ENCODE measurements at places on chromosomes 16 and 17.

DNA sequence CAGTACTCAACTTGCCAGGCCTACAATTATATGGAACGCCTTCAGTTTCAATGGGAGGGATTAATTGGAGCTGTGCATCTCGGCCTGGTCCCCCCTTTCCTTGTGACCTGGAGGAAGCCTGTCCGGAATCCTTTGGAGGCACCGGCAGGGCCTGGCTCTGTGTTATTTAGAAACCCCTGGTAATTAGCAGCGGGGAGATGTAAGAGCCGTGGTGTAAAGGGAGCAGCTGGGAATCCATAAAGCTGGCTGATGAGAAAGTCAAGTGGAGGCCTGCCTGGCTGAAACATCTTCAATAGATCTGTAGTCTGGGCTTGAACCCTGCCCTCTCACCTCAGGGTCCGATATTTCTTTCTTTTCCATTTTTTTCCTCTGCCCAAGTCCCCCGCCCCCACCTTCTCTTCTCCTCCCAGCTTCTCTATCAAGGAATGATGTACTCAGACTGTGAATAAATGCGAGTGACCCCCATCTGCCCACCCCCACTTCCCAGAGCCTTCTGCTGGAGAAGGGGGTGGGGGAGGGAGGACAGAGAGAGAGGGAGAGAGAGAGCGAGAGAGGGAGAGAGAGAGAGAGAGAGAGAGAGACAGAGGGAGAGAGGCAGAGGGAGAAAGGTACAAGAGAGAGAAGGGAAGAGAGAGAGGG is 495.5 kb upstream of the ZFHX3 start:
- DNase-seq: no peak

- DNase-seq: no peak
Measured at GRCh38 chr16:78237841-78238240, 138.4 kb downstream of the WWOX start.

- DNase-seq: no peak
Measured at GRCh38 chr17:75869282-75870141, 8.9 kb downstream of the TRIM47 start.

DNA sequence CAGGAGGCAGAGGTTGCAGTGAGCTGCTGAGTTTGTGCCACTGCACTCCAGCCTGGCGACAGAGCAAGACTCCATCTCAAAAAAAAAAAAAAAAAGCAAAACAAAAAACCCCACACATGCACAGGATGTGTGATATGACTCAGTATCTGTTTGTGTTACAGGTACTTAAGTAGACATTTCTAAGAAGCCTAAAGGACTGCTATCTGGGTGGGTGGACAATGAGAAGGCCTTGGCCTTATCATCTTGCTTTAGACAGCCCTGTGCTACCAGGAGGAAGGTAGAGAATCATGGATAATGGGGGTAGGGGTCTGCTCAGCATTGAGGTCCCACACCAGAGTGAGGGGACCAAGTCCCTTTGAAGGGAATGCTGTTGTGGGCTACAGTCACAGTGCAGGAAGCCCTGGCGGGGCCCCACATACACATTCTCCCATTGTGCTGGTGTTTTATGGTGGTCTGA is 26.7 kb downstream of the PLD6 start:
- DNase-seq: no peak

DNA sequence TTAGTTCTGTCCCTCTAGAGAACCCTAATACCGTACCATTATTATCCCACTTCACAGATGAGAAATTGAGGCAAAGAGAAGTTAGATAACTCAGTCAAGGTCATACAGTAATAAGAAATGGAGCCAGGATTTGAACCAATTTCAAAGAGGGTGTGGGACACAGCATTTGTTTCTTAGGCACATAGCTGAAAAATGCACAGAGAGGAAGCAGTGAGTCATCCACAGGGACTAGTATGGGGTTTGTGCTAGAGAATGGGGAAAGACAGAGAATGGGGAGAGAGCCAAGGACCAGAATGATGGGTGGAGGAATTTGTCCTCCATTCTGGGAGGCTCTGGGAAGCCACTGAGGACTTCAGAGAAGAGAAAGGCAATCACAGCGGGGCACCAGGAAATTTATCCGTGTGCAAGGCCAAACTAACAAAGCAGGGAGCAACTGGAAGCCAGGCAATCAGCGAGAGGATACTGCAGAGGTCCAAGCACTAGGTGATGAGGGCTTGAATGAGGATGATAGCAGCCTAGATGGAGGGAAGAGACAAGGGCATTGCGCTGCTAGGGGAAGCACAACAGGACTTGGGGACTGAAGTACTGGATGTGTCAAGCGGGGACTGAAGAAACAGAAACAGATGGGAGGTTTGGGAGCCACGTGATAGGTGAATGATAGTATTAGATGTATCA is 78.1 kb upstream of the ZFHX3 start:
- DNase-seq: no peak

DNA sequence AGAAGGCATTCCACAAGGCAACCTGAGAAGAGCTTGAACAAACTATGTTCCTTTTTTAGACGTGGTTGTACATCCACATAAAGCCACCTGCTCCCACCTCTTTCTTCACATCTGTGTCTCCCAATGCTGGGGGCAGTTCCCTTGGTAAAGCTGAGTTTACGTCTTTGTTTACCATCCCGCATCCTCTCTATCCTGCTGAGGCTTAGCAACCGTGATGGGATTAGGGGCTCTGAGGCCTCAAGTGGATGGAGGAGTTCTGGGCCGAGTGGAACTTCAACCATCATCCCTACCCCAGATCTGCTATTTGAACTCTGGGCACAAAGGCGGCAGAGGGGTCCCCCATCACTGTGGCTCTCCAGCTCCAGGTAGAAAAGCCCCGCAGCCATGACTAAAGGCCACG is 94.2 kb upstream of the CREBBP start:
- DNase-seq: no peak

- DNase-seq: no peak
Measured at GRCh38 chr16:81293909-81294802, 20.6 kb upstream of the GAN start.

DNA sequence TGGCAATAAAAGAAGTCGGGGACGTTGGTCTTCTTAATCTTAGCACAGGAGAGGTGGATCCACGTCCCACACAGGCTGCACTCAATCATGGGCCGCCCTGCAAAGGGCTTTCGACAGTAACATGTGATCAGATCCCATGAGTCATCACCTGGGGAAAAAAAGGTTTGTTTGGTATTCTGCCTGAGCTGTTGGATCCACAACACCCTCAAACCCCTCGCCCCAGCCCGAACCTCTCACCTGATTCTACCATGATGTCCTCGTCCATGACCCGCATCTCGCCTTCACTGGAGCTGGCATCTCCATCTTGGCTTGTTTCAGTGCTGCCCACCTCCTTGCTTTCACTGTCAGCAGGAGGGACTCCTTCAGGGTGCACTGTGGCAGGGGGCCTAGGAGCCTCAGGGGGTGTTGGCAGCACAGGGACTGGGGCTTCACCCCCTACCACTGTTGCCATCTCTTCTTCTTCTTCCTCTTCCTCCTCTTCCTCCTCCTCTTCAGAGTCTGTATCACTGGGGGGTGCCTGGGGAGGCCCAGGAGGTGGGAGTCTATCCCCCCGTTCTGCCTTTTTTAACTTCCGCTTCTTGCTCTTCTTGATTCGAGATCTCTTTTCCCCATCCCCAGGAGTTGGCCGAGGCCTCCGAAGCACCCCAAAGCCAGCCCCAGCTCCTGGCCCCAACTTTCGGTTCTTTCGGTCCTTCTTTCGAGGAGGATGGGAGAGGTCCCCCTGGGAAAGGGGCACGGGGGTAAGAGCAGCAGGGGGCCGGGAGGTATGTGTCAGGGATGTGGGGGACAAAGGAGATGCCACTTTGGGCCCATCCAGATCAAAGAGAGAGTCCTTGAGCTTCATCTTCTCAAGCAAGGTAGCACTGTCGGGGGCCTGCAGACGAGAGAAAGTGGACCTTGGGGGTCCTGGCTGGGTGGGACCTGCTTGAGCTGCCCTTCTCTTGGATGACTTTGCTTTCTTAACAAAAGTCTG is 1.7 kb upstream of the DVL2 start:
- DNase-seq: no peak

GRCh38 chr17:67632141-67632540 is 85.6 kb upstream of the NOL11 start:
- no peak for DNase-seq

DNA sequence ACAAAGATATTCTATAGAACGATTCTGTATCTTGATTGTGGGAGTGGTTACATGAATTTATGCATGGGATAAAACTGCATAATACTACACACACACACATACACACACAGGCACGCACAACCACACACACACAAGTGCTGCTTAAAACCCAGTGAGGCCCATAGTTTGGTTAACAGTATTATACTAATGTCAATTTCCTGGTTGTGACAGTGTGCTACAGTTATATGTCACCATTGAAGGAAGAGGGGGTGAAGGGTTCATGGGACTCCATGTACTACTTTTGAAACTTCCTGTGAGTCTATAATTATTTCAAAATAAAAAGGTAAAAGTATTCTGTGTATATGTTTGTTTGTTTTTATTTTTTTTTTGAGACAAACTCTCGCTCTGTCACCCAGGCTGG is 8.1 kb downstream of the ZC3H7A start:
- no peak for DNase-seq

GRCh38 chr16:57416084-57416483 is 11.5 kb downstream of the CCL17 start:
- no peak for DNase-seq

- no peak for DNase-seq
Measured at GRCh38 chr16:69859105-69859989, 91.8 kb upstream of the CLEC18A start.

DNA sequence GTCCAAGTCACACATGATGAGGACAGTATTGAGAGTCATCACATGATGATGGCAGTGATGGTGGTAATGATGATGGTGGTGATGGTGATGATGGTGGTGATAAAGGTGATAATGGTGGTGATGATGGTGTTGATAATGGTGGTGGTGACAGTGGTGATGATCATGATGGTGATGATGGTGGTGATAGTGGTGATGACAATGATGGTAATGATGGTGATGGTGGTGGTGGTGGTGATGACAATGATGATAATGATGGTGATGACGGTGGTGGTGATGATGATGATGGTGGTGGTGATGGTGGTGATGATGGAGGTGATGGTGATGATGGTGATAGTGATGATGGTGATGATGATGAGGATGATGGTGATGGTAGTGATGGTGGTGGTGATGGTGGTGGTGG is 190.2 kb upstream of the ZNF469 start:
- DNase-seq: no peak

DNA sequence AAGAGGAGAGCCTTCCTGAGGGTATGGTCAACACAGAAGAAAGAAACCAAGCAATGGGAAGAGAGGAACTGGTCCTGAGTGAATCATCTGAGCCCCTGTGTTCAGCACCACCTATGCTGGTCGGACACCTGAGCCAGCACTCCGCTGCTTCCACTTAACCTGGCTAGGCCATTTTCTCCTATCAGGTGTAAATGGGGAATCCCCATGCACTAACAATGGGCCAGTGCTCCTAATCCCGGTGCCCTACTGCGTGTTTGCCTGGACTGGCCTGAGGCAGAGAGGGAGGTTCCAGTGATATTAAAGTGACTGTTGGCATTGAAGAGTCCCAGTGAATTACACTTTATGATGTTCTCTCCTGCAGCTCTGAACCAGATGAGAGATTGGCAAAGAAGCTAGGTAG is 34.4 kb upstream of the XYLT2 start:
- DNase-seq: no peak

GRCh38 chr17:69485901-69486643 is 71.6 kb downstream of the MAP2K6 start:
- no peak for DNase-seq

GRCh38 chr17:70181866-70182265 is 12.5 kb downstream of the KCNJ2 start:
- DNase-seq: no peak

Measured in stimulated activated CD8-positive, alpha-beta memory T cell treated with anti-CD3 and anti-CD28 coated beads, Interleukin-12 subunit alpha, Interleukin-12 subunit beta, amount 100 ng/mL, for 4 hours (primary cell).